Activated CD4-positive, alpha-beta T cell treated with anti-CD3 and anti-CD28 coated beads, Interleukin-10, Interleukin-2, amounts not matched to agents 100 ng/mL and 50 ng/mL, durations not matched to agents 16 hours and 8 hours (primary cell): ENCODE measurements at places on chromosomes 3 and 15.

GRCh38 chr3:171456765-171457606, 3.2 kb downstream of the TNIK start:
- DNase-seq = no peak

- DNase-seq = no peak
Observed at GRCh38 chr3:143771939-143772338, 76.3 kb downstream of the SLC9A9 start.

- no peak for DNase-seq
Observed at GRCh38 chr3:45790596-45790995, 5.7 kb downstream of the SLC6A20 start.

DNA sequence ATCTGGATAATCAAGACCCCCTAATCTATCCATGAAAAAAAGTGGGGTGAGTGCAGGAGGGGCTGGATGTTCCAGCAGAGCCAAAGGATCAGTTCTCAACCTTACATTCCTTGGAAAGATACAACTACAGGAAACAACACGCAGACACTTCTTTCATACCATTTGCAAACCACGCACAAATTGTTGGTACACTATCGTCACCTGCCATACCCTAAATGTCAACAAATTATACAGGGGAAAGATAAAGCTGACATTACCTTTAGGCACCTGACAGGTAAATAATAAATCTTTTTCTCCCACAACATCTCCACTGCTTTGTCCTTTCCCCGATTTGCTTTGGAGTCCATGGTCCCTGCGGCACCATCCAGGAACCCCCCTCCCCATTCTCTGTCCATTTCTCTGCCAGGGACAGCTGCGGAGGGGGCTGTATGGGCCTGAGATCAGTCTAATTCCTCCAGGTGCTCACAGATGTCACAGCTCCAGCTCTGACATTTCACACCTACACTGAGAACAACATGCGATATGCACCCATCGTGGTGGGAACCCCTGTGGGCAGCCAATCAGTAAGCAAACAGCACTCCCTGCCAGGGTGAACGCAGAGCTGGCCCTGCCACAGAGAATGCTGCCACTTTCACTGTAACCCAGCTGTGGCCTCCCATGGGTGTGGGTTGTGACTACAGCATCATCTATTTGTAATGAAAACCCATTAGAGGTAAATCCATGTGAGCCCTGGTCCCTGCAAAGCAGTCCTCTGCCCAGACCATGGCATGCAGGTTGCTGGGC, 37.7 kb upstream of the BCL2L10 start:
- DNase-seq = no peak

DNA sequence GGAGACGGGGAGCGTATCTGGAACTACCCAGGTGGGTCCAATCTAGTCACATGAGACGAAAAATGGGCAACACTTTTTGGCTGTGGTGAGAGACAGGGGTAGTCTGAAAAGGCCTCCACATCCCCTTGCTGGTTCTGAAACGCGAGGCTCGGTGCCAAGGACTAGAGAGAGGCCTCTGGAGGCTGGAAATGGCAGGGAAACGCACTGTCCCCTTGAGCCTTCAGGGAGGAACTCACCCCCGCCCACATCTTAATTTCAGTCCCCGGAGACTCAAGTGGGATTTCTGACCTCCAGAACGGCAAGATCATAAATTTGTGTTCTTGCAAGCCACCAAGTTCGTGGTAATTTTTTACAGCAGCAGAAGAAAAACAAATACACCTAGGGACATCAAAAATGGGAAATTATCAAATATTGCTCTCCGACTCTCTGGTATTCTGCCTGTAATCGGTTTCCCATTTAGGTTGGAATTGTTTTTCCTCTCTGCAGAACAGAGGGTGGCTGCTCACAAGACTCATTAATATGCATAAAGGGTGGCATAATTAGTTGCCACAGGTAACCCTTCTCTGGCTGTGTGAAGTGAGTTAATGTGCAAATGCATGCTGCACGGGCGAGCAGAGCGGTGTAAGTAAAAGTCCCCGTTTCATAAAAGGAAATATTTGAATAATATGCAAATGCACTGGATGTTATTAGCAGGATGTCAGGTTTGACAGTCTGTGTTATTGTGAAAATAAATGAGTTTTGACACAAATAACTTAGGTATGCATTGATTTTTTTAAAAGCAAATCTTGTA, 185.7 kb downstream of the ARRDC4 start:
- no peak for DNase-seq

DNA sequence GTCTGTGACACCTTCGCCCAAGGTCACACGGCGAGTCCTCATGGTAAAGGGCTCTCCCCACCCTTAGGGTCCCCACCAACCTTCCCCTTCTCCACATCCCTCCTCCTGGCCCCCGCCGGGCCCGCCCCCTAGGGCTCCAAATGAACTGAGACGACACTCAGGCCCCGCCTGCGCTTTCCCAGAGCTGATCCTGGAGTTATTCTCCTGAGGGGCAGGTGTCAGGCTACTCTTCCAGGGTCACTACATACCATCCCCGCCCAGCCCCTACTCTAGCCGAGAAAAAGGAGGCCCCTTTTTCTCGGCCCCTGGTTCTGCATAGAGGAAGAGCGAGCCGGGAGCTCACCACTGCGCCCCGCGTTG, 292 bp downstream of the USP4 start:
- no peak for DNase-seq

- DNase-seq = no peak
Observed at GRCh38 chr15:99434506-99435112, 131.2 kb upstream of the MEF2A start.

- DNase-seq = no peak
Observed at GRCh38 chr3:79531566-79532295, 236.1 kb downstream of the ROBO1 start.

DNA sequence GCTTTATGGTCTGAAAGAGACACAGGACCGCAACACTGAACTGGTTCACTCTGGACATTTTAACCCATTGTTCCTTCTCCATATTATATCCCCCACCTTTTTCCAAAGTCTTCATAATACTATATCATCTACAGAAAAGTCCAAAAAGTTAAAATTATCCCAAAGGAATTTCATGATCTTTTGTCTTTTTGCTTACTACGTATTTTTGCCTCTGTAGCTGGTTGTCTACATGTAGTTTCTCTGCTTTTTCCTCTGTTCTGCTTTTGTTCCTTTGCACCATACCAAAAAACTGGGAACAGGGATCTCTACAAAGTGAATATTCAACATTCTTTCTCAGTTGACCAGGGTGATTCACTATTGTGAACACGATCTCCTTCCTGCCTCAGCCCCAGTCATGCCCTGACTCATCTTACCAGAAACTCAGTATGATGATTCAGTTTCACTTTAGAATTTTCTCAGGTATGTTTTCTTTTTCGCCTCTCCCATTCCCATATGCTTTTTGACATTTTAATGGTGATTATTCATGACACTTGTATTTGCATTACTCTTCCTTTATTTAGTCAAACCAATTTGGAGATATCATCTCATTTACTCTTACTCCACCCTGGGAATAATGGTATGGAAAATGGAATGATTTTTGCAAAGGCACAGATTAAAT, 14.5 kb downstream of the EMC4 start:
- DNase-seq = peak; percentile 80

DNA sequence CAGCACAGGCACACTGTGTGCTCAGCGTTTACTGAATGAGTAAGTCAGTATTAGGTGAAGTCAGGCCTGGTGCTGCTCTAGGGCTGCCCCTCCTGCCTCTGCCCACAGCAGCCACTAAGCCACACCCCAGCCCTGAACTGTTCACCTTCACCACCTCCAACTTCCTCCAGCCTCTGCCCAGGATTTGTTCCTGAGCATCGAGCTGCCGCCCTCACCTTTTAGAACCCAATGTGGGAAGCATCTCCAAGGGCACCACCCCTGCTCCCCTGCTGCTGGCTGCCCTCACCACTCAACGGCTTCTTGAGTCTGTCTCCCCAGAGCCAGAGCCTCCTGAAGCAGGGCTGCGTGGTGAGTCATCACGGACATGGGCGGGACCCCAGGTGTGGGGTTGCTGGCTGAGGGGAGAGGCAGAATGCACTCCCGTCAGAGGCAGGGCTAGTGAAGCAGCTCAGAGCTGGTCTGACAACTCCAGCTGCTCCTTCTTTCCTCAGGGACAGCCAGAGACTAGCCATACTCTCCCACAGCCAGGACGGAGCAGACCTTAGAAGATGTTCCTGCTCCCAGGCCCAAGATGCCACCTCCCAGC, 5.8 kb downstream of the HYAL2 start:
- peak; percentile 73 for DNase-seq

DNA sequence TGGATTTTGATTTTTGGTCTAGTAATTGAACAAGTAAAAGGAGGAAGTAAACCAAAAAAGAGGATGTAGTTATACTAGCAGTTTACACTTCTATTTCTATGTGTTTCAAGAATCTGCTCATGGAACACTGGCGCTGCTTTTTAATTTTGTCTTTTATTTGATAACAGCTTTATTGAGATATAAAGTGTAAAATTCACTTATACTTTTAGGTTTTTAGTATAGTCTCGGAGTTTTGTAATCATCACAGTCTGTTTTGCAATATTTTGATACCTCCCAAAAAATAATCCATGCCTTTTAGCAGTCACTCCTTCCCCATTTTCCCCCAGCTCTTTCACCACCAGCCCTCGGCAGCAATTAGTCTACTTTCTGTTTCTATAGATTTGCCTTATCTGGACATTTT, 18.0 kb downstream of the UBE2E2 start:
- no peak for DNase-seq

GRCh38 chr15:95292785-95293450, 1037.6 kb upstream of the NR2F2 start:
- DNase-seq = no peak

- peak; percentile 52 for DNase-seq
Observed at GRCh38 chr3:111831840-111832239, 27.2 kb upstream of the PHLDB2 start.

- no peak for DNase-seq
Observed at GRCh38 chr3:24493746-24494617, 668 bp downstream of the THRB start.

DNA sequence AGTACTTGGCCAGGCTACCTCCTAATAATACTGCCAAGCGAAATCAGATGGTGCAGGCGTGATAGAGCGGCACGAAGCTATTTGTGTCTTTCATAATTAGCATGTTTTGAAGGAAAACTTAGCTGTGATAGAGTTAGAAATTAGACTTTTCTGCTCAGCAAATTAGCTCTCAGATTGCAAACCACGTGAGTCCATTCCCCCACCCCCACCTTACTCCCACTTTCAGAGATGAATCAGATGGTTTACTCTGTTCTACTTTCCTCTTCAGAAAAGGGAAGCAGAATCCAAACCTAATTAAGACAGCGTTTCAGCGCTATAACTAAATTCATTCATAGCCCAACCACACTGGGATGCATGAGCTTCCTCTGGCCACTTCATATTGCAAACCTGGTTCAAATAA, 214.6 kb downstream of the SLCO3A1 start:
- DNase-seq = no peak

DNA sequence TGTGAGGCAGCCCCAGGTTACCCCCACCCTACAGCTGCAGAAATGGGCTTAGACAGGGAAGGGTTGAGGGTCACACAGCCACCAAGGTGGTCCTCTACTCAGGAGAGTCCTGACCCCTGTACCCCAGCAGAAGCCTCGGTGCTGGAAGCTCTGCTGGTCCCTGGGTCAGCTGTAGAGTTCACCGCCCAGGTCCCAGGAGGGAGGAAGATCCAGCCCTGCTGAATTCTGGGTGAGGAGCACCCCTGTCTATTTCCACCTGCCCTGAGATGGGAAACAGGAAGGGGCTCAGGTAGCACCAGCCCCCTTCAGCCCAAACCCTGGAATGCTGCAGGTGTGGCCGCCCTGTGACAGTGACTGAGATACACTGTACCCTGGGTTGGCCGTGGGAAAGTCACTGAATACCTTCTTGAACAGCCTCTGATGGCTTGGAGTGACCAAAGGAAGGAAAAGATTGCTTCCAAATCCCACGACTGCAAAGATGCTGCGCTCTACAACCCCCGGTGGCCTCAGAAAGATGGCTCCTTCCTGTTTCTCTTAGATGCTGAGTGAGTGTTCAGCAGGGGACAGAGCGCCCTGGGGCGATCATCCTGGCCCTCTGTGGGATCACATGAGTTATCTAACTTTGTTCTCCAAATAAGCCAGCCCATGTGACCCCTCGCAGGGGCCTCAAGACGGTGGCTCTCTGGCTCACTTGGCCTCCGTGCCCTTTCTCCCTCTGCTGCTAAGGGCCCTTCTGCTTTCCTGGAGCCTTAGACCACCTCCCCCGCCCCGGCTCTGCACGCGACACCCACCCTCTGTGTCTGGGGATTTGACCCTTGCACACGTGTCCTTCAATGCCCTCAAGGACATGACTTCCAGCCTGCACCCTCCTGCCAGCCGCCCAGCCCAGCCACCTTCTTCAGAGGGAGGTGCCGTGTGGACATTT, 141.9 kb downstream of the NSMCE3 start:
- DNase-seq = no peak

- DNase-seq = no peak
Observed at GRCh38 chr3:21573291-21573690, 177.7 kb downstream of the ZNF385D start.

- no peak for DNase-seq
Observed at GRCh38 chr3:195812366-195812765, 637 bp upstream of the MUC4 start.

- no peak for DNase-seq
Observed at GRCh38 chr15:33959844-33960548, 8.3 kb upstream of the CHRM5 start.

GRCh38 chr3:189512039-189512438, 119.2 kb upstream of the TP63 start:
- no peak for DNase-seq

DNA sequence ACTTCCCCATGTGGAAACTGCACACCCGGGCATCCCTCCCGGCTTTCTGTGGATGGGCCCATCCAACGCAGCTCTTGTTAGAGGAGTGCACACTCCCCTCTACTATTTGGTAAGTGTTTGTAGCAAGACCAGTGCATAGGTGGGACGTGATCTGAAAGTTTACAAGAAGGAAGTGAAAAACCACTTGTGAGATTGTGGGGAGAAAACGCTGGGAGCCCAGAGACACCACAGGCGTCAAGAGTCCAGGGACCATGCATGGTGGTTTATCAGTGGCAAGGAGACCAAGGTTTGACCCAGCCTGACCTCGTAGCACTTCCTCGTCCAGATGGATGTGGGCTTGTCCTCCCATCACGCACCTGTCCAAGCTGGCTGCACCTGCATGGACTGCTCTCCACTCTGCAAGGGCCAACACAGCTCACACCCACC, 51.6 kb downstream of the ATP10A start:
- peak; percentile 22 for DNase-seq

DNA sequence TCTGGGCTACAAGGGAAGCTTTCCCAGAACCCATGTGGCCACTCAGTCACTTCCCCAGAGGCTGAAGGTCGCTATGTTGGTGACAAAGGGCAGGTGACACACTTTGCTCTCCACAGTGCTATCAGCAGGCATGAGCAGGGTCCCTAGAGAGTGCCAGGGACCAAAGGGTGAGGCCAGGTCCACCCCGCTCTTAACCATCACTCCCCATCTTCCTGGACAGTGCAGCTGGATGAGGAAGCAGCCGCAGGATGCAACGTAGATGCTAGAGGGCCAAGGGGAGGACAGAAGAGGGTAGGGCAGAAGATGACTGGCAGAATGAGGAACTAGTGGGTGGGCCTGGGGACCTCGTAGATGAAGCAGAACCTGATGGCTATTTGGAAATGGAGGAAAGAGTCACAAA, 13.6 kb upstream of the LTF start:
- no peak for DNase-seq

- DNase-seq = no peak
Observed at GRCh38 chr15:33125894-33126537, 68.5 kb downstream of the FMN1 start.
